Nephron progenitor cell (in vitro differentiated cells): ENCODE measurements at places on chromosomes 7 and 10.

DNA sequence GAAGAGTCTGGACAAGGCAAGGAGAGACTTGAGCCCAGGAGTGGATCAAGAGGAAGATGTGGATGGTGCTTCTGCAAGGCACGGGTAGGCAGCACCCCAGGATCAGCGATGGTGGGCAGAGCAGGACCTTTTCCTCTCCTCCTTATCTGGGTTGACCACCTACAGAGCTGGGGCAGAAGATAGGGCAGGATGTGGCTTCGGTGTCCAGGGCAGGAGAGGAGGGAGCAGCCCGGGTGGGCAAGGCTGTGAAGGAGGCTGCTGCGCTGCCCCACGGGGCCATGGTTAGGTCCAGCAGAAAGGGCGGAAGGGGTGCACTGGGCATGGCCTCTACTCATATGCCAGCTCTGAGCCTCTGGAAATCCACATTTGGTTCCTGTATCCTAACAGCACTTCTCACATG, 20.0 kb upstream of the PARP12 start:
- H3K27me3 ChIP-seq = no peaks in the 10 kb centered on the region
- H3K4me1 ChIP-seq = peaks cover 13% of the 10 kb centered on the region
- no peaks in the 10 kb centered on the region for H3K36me3 ChIP-seq
- H3K27ac ChIP-seq = no peak overlapping the region
- no peak overlapping the region for H3K4me3 ChIP-seq

- no peaks in the 10 kb centered on the region for H3K27me3 ChIP-seq
- no peak overlapping the region for H3K27ac ChIP-seq
- no peaks in the 10 kb centered on the region for H3K4me1 ChIP-seq
- no peak overlapping the region for H3K4me3 ChIP-seq
- DNase-seq = no peak
These were observed 41.4 kb upstream of the ANTXRL start for GRCh38 chr10:46245381-46245900.

DNA sequence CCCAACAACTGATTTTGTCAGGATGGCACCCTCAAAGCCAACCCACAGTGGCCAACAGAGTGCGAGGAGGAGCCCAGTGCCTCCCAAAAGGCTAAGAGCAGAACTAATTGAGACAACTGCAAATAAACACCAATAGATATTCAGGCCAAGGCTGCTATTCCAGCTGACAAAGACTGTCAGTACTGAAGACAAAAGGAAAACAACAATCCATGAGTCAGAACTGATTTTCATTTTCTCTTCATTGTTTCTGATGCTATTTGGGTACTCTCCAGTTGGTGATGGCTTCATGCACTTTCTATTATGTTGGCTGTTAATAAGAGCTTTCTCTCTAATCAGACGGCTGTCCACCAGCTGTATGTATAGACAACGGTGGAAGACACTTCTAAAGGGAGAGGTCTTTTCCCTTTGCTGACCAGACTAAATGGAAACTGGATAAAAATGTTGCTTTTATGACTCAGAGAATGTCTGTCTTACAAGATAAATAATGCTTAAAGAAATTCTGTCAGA, 515.9 kb downstream of the PARD3 start:
- no peak for DNase-seq
- peaks cover 4% of the 10 kb centered on the region for H3K27me3 ChIP-seq
- H3K36me3 ChIP-seq = peaks cover 8% of the 10 kb centered on the region
- H3K4me3 ChIP-seq = no peak overlapping the region
- no peak overlapping the region for H3K27ac ChIP-seq

DNA sequence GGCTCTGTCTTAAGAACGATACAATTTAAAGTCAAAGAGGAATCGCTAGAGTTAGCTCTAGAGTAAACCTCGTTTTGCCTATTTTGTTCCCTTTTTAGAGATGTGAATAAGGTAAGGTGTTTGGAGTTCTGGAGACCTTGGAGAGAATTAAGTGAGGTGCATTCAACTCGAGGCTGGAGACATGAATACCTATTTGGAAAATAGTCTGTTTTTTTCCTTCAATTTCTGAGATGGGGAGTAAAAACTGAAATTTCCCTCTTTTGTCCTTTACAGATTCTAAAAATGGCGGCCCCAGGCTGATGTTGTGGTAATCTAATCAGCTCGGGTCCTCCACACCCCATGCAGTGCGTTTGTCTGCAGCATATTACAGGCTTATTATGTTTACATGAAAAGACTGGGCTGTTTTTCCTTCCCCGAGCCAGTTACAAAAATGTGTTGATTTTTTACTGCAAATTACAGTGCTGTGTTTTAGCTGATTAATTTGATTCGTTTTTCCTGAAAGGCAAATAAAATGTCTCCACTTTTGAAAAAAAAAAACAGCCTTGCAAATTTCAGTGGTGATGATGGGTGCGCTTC, 1.5 kb downstream of the KMT2E start:
- H3K4me3 ChIP-seq = peak overlapping the region; percentile 99
- peak; percentile 21 for DNase-seq
- no peaks in the 10 kb centered on the region for H3K36me3 ChIP-seq
- peaks cover 5% of the 10 kb centered on the region for H3K27me3 ChIP-seq

DNA sequence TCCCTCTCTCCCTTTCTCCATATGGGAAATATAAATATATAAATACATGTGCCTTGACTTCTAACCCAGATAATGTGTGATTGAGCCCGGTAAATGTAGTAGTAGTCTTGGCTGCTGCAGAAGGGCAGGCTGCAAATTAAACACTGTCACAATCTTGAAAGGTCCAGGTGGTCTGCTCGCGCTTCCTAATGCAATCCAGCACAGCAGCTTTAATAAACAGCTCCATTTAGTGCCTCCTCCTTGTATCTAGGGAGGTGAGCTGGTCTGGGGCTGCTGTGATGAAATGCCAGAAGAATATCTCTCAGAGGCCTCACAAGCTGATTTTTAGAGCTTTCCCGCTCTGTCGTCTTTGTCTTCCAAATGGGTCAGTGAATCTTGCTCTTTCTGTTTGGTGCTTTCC, 782 bp downstream of the POU6F2 start:
- H3K36me3 ChIP-seq = no peaks in the 10 kb centered on the region
- H3K4me3 ChIP-seq = peak overlapping the region; percentile 23
- peaks cover 19% of the 10 kb centered on the region for H3K4me1 ChIP-seq
- H3K27ac ChIP-seq = no peak overlapping the region

- peaks cover 71% of the 10 kb centered on the region for H3K4me1 ChIP-seq
- peaks cover 3% of the 10 kb centered on the region for H3K27me3 ChIP-seq
- DNase-seq = no peak
- H3K27ac ChIP-seq = no peak overlapping the region
- H3K4me3 ChIP-seq = no peak overlapping the region
These were observed 7.5 kb downstream of the DUSP5 start for GRCh38 chr10:110505130-110505770.
